Progenitor cell of endocrine pancreas (in vitro differentiated cells): ENCODE measurements at places on chromosomes 2 and 18.

DNA sequence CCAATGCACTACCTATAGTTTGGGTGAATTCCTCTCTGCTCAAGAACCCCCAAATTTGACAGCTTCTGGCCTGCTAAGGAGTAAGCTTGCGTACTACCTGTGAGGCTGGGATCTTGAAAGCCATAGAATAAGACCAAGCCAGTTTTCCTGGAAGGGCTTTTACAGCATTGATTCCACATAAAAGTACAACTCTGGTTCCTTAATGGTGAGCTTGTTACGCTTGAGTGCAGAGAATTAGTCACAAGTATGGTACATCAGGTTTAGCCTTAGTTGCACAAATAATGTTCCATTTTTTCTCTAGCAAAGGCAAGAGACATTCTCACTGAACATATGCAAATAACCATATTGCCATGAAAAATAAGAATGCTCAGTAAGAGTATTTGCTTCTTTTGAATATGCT, 39.1 kb upstream of the STK39 start:
- no peak for DNase-seq

DNA sequence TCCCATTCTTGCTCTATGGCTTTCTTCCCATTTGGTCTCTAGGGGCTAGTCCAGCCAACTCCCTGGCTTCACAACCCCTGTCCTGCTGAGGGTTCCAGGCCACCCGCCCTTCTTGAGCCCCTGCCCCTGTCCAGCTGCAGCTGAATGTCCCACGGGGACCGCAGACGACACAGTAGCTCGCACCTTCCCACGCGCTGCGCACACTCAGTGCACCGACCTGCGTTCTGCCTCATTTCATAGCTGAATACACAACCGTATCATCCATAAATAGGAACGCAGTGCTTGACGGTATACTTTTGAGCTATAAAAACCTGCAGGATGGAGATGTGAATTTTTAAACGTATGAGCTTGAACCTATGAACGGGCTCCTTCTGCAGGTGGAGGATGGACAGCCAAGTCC, 660.4 kb upstream of the SALL3 start:
- DNase-seq: no peak

GRCh38 chr2:120607506-120607905, 128.2 kb upstream of the GLI2 start:
- no peak for DNase-seq

- no peak for DNase-seq
Observed at GRCh38 chr18:47390410-47391024, 139.1 kb upstream of the SKOR2 start.

- no peak for DNase-seq
Observed at GRCh38 chr18:9737006-9737405, 28.9 kb downstream of the RAB31 start.
